T-helper 1 cell (primary cell): ENCODE measurements at places on chromosomes 16 and 17.
A peak's percentile ranks its signal among the peaks of the same experiment; 100 is the strongest.

GRCh38 chr16:17125671-17126070 is 345.1 kb downstream of the XYLT1 start:
- DNase-seq: no peak

- no peak for DNase-seq
Observed at GRCh38 chr17:47742319-47743181, 9.5 kb downstream of the TBX21 start.

DNA sequence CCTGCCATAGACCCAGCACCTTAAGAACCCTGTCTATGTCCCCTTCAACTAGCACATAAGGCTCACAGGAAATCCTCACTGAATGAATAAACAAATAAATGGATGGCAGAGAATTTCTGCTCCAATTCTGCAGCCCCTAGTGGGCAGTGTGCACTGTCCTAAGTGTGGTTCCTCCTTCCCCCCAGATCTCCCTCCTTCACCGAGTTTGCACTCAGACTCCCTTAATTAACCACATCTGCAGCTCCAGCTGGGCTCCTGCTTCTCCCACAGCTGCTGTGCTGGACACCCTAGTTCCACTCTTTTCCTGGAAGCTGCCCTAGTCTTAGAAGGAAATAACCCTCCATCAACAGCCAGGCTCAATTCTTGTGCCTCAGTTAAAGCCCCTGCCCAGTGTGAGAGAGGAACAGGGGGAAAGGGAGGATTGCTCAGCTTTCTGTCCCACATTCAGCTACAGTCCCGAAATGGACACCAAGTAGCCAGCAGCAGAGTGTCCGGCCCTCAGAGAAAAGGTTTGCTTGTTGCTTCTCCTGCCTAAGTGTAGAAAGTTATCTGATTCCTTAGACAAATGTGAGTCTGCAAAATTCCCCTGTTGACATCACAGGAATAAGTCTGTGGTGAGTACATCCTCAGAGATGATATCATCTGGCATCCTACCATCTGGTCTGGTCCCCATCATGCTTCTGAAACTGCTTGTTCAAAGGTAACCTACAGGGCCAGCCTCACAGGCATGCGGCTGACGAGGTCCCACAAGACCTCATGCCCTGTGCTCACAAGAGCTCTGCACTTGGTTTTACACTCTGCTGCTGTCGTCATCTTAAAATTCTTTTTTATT is 12.3 kb downstream of the LRRC3C start:
- DNase-seq: no peak

DNA sequence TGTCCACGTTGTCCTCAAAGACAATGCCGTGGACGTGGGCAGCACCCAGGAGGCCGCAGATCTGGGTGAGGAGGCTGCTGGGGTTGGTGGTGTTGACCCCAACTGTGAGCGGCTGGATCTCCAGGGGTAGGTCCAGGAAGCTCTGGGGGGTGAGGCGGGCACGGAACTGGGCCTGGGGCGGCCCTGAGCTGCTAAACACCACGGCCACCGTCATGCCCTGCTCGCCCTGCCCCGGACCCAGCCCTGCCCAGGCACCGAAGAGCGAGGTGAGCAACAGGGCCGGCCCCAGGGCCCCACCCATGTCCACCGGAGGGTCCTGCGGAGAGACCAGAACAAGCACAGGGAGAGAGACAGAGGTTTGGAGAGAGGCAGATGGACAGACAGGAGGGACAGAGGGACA is 4.9 kb downstream of the GRIN2C start:
- DNase-seq: no peak

- no peak for DNase-seq
Observed at GRCh38 chr16:50522324-50522723, 25.9 kb upstream of the NKD1 start.

DNA sequence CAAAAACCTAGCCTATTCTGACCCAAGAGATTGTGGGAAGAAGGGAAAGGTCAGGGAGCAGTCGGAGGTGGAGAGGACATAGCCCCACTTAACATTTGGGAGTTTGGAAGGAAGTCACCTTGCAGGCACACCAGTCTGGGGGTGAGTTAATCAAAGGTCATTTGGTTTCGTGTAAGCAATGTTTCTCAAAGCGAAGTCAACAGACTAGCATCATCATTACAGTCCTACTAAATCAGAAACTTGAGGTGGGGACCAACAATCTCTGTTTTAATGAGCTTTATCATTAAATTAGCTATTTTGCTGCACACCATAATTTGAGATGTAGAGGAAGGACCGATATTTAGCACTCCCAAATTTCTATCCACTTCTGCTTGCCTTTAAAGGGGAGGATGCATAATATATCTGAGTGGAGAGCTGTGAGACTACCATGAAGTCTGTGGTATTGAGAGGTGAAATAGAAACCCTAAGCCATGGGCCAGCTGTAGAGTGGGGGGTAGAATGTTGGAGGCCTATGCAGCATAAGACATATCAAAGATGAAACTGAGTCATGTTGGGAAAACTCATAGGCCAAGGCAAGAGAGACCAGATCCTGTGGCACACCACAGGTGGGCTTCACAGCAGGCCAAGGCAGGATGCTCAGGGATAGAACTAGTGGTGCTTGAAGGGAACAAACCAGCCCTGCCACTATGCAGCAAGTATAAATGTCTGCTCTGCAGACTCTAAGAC is 141.7 kb upstream of the ANKFN1 start:
- DNase-seq: no peak

- no peak for DNase-seq
Observed at GRCh38 chr16:15439102-15439501, 4.7 kb downstream of the BMERB1 start.

DNA sequence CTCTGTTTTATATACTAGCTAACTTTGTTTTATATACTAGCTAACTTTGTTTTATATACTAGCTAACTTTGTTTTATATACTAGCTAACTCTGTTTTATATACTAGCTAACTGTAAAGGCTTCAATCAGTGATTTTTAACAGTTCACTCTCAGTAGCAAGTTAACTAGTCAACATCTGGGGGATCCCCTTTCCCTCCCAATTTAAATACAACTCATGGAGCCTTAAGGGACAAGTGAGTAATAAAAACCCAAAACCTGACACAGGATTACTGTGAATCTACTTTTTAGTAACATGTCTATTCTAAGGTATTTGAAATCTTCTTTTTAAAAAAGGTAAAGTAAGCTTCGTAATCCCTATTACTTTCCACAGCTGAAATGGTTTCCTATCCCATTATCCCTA is 32.2 kb downstream of the FAM222B start:
- DNase-seq: peak; percentile 4

- DNase-seq: no peak
Observed at GRCh38 chr17:62627904-62628633, 599 bp downstream of the MRC2 start.

GRCh38 chr17:82291582-82292250 is 18.2 kb upstream of the CSNK1D start:
- no peak for DNase-seq

GRCh38 chr17:4747847-4748246 is 8.1 kb upstream of the CXCL16 start:
- DNase-seq: no peak

GRCh38 chr16:87161822-87162676 is 155.1 kb downstream of the C16orf95 start:
- DNase-seq: no peak

DNA sequence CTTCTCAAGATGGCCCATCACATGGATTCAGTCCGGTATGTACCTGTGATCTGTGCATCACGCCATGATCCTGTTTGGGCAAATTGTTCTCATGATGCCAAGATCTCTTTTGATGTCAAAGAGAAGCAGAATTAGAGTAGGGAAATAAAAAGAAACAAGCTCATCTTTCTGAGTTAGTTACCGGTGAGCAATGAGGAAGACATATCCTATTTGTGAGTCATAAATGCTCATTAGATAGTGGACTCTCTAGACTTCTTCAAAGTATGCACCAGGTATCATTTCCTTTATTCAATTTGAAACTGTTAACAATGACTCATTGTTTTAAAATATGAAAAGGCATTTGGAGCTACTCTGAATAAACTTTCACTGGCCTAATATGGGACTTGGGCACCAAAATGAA is 8.0 kb upstream of the KRTAP4-12 start:
- no peak for DNase-seq

DNA sequence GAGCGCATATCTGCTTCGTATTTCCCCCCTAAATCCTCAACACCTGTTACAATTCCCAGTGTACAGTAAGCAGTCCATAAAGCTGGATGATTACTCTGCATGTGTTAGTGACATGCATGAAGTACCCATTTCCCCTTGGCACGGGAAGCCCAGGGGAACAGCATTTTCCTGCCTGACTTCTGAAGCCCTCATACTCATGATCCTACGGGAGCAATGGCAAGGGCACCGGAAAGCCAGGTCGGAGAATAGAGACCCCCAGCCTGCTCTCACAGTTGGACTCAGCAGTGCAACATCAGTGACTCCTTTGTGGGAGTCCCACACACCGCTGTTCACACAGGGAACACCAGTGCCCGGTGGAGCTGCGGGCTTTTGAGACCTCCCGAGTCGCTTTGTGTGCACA is 336.9 kb downstream of the CDH13 start:
- DNase-seq: no peak

DNA sequence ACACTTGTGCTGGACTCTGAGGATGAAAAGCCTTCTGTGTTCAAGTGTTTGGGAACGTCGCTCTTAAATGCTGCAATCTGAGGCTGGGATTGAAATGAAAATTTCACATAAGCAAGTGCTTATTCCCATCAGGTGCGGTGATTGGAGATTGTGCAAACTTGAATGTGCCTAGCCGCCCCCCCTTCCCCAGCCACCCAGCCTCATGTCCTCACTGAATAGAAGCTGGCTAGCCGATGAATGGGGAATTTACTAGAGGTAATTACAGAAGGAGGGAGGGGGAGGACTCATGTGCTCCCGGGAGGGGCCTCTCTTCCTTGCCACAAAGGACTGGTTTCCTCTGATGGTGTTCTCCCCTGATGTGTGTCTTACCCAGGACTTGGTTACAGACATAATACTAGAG is 544.8 kb upstream of the EEF2KMT start:
- no peak for DNase-seq

- DNase-seq: no peak
Observed at GRCh38 chr16:53546988-53547391, 44.0 kb upstream of the AKTIP start.

DNA sequence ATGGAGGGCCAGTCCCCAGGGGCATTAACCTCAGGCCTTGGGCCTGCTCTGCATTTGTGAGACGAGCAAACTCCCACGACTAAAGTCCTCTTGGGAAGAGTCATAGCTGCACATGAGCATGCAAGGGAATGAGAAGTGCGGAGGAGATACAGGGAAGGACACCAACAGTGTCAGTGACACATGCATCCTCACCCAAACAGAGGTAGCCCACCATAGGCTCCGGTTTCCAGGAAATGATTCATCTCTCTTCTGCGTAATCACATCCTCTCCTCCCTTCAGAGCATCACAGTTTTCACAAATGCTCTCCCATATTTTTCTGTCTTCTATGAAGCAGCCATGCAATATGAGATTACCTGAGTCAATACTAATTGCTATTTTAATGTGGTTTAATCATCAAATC is 725.7 kb upstream of the GOT2 start:
- no peak for DNase-seq

- DNase-seq: no peak
Observed at GRCh38 chr17:74326506-74326905, 480 bp downstream of the KIF19 start.

DNA sequence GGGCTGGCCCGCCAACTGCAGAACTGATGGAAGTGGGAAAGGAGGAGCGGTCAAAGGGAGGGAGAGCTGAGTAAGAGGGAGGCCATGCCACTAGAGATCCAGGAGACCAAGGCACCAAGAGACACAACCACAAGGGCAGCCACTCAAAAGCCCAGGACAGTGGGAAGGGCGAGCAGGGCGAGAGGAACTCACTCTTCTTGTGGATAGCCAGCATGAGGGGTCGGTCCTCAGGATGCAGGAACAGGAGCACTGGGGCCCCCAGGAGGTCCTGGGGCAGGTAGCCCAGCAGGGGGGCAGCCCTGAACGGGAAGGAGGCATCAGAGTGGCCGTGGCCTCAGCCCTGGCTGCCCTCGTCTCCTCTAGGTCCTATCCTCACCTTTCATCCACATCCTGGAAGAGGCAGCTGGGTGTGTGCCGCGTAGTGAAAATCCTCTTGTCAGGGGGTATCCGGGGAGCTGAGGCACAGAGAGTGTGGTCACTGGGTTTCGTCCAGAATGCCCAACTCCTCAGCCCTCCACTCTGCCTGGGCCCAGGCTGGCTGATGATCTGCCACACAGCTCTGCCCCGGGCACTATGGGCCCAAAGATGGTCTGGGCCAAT is 4.3 kb downstream of the PER1 start:
- no peak for DNase-seq

DNA sequence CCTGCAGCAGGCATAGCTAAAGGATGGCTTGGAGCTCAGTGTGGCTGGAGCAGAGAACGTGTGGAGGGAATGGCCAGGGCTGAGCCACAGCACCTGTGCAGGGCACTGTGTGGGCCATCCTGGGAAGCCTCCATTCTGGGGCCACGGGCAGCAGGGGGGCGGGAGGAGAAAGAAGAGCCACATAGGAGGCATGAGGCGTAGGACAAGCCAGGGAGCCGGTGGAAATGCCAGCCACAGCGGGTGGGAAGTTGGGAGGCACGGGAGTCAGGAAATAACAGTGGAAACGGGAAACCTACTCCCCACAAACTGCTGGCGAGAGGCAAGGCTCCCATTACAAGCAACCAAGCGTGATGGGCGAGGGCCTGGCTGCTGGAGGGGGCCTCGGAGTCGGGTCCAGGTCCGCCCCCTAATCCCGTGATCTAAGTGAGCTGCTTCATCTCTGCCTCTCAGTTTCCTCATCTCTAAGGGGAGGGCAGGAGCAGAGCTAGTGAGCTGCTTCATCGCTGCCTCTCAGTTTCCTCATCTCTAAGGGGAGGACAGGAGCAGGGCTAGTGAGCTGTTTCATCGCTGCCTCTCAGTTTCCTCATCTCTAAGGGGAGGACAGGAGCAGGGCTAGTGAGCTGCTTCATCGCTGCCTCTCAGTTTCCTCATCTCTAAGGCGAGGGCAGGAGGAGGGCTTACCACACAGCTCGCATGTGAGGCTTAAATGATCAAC is 104.9 kb downstream of the ADCY9 start:
- no peak for DNase-seq
